ENCODE measurements at places on chromosomes 5 and 9.

DNA sequence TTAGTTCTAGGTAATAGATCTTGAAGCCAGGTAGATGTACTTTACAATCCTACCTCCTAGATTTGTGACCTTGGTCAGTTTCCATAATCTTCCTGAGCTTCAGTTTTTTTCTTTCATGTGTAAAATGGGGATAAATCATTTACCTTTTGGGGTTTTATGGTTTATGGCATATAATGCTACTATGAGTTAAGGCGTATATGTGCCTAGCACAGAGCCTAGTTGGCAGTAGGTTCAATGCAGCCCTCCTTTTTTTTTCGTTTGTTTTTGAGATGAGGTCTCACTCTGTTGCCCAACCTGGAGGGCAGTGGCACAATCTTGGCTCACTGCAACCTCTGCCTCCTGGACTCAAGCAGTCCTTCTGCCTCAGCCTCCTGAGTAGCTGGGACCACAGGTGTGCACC is 28.8 kb downstream of the EGFLAM start:
- no peak for DNase-seq

- DNase-seq, result no peak
Observed at GRCh38 chr9:125238127-125238914, 2.8 kb downstream of the HSPA5 start.

- DNase-seq, result no peak
Observed at GRCh38 chr9:110986529-110986928, 51.7 kb downstream of the LPAR1 start.

DNA sequence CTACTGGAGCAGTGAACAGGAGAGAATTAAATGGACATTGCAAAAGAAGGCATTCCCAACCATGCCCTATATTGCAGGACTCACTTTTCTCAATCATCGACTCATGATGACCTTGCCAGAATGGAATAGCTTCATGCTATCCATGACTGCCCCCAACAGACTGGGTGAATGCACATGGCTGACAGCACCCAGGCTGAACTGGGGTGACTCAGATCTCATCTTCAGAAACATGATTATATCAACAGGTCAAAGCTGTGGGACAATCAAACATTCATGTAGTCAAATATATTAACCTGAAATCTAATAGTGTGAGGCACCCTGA is 34.7 kb upstream of the MIER3 start:
- no peak for DNase-seq

DNA sequence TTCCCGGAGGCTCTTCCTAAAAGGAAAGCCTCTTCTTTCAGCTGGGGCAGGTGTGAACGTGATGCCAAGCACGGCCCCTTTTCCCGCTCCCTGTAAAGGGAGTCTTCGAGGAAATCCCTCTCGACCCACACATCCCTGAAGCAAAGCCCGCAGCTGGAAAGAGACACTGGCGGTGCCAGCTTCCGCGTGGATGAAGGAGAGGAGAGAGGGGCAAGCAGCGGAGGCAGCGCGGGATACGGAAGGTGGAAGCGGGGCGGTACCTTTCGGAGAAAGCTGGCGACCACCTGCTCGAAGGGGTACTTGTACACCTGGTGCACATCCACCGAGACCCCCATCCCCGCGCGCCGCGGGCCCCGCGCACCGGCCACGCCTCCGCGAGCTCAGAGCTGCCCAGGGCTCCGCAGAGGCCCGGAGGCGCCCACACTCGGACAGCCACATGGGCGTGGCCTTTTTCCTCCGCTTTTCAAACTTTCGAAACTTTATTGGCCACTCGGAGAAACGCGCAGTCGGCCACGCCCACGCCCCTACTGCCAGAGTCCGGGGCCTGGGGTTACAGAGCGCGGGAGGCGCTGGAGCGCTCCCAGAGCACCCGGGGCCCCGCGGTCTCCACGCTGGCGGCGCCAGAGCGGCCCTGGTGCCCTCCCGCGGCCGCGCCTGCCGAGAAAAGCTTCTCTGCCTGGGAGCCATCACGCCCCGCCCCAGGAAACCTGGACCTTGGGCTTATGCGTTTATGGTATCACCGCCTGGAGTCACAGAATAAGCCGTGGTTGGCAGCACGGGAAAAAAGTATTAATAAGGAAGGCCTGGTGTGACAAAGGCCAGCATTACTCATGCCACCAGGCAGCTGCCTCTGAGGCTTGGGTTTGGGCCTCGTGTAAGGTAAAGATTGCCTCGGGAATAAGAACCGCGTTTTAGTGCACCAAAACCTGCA is at the start of gene PRELID2:
TSS of gene PRELID2 (minus strand) at position 426 of the 931 bp plus-strand sequence. CDS start at position 335, 91 bp downstream.
- peak; percentile 46 for DNase-seq

DNA sequence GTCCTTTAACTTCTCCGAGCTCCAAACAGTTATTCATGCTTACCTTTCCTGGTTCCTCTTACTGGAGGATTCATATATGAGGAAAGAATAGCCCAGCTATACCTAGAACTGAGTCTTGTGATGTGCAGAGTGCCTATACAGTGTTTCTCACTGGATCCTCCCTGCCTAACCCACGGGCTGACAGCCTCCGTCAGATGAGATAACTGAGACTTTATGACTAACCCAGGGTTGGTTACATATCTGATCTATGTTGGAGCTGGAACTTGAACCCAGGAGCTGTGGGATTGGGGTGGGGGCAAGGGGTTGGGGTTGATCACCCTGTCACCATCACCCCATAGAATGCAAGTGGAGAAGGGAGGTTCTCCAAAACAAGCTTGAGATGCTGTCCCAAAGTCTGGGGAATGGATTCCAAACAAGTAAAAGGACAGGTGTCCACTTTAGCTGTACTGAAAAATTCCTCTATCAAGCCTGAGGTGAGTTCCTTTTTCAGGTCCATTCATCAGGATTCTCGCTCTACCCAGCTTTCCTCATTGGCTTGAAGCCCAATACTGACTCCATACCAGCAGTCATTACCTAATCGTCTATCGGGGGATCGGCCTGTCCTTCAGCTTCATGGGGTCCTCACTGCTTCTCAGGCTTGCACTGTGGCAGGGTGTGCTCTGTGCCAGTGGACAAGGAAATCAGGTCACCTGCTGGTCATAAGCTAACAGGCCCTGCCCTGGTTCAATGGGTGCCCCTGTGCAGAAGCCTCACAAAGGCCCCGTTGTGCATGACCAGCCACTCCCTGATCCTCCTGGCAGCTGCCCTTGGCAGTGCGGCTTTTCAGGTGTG is 100.6 kb downstream of the ARHGAP26 start:
- no peak for DNase-seq

- no peak for DNase-seq
Observed at GRCh38 chr5:92613546-92613945, 967.5 kb downstream of the NR2F1-AS1 start.

DNA sequence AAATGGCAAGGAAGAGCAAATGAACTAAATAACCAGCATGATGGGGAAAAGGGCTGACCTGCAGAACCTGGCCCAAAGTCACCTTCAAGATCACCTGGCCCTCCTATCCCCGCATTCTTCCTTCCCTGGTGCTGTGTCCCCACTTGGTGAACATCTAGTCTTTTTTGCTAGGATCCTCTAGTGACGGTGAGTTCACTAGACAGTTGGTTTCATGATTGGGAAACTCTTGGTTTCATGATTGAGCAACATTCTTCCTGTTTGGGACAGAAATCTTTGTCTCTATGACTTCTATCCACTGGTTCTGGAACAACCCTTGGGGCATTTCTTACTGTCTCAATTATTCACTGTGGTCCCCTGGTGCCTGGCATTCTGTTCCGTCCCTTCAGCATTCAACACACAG is 50.2 kb upstream of the DAB2IP start:
- no peak for DNase-seq
